ENCODE measurements at places on chromosomes 11 and 22.
A peak's percentile ranks its signal among the peaks of the same experiment; 100 is the strongest.

DNA sequence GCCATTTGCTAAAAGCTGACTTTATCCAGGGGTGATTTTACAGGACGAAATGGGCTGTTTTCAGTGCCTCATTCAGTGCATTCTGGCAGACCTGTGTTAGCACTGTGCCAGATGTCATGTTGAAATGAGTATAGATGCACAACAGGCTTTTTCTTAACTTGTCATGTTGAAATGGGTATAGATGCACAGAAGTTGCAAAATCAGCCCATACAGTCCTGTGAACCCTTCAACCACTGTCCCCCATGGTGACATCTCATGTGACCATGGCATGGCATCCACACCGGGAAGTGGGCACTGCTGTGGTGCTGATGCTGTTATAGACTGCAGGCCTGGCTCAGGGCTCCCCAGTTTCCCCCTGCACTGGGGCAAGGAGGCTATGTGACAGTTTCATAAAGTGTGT is 2.5 kb downstream of the TALDO1 start:
- ATAC-seq: no peak

GRCh38 chr11:109641549-109641948 is 219.6 kb downstream of the C11orf87 start:
- no peak for ATAC-seq

DNA sequence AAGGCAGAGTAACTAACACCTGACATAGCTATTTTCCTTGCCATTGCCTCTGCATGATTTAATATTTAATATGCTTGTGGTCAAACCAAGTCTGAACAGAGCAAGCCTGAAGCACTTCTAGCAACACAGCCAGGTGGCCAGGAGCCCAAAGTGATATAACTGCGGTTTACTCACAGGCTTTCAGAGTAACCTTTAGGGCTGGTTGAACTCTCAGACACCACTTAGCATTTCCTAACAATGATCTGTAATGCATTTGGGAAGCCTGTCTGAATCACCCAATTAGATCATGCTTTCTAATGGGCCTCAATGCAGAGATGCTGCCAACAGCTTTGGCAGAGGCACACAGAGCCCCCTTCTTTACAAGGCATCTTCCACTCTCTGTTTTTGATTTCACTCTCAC is 96.1 kb downstream of the FDX1 start:
- peak; percentile 97 for ATAC-seq

DNA sequence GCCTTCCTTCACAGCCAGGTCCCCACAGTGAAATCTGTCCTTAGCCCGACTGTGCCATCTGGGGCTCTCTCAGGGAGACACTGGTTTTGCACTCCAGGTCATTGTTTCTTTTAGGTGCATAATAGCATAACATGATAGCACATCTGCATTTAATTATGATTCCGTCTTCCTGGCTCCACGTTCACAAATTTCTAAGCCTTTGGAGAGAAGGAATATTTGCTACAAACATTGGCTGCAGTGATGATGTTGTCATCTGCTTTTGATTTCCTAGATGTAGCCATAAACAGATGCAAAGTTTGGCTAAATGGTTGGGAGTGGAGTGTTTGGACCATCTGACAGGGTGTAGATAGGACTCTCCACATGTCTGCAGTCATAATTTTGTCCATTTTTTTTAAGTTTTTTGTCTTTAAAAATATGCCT is 12.0 kb upstream of the CAT start:
- ATAC-seq: no peak

- ATAC-seq: peak; percentile 96
These were observed at the start of the genes NLRP14 and ZNF214 for GRCh38 chr11:7020183-7020917. Gene NLRP14 (plus strand): TSS chr11:7020479. CDS start chr11:7038587, 18,108 bp downstream. Gene ZNF214 (minus strand): TSS chr11:7020346. CDS start chr11:7002835, 17,511 bp downstream.

DNA sequence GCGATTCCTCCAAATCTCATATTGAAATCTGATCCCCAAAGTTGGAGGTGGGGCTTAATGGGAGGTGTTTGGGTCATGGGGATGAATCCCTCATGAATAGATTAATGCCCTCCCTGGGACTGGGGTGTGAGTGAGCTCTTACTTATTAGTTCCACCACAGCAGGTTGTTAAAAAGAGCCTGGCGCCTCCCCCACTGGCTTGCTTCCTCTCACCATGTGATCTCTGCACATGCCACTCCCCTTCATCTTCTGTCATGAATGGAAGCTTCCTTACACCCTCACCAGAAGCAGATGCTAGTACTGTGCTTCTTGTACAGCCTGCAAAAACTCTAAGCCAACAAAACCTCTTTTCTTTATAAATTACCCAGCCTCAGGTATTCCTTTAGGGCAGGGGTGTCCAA is 8.8 kb downstream of the RRAS2 start:
- ATAC-seq: no peak

GRCh38 chr11:98834776-98835175 is 186.0 kb upstream of the CNTN5 start:
- ATAC-seq: no peak

DNA sequence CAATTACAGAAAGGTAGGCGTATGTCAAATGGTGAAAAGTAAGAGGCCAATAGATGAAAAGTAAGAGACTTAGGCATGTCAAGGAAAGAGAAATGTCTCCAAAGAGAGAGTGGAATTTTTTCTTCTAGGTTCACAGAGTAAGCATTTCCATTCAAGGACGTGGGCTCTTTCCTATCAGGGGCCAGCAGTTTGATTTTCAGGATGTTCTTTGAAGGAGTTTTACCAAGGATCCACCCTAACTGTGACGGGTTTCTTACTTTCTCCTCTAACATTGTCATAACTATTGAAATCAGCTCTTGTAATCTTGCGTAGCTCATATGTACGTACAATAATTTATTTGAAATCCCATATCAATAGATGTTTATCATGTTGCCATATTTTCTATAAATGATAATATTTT is 2112.2 kb upstream of the RAG2 start:
- ATAC-seq: no peak

- ATAC-seq: no peak
These were observed 12.5 kb downstream of the MGAT3 start for GRCh38 chr22:39469326-39469680.

DNA sequence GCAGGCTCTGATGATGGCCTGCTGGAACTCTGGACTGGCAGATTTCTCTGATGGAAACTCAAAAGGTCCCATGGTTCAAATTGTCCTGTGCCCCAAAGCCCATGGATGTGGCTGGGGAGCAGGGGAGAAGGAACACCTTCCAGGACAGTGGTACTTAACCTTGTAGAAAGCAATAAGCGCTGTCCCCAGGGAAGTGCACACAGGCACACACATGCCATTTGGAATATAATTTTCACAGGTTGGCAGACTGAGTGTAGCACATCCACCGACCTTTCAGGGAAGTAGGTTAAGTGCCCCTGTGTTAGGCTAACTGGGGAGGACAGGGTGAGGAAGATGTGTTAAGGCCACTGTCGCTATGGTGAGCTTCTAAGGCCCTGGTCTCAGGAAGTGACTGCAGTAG is 17.8 kb downstream of the DDX25 start:
- ATAC-seq: no peak

DNA sequence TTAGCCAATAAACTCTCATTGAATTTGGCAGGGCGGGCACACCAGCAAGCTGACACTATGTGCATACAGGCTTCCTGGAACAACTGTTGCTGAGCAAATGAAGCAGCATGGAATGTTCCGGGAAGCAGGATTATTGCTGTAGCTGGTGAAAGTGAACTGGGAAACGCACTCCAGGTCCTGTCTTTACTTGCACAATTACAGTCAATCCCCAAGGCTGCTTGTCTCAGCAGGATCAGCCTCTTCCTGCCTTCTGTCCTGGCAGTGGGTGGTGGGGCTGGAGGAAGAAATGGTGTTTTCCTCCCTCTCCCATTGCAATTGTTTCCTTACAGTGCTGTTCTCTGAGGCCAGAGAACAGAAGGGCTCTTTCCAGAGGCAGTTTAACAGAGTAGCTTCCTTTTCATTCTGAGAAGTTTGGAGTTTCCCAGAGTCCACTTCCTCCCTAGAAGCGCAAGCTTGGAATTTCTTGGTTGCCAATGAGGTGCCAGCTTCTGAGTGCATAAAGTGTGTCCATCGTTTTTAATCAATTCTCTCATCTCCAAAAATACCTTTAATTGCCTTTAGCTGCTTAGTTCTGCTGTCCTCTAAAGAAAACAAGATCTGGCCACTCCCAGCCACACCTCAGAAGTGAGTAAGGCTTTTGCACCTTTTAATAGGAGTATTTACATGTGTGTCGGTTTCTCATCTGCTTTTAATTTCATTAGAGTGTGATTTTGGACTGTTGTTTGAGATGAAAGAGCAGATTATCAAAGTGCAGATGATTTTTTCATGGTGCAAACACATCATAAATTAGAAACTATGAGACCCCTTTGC is 19.9 kb downstream of the CD44 start:
- peak; percentile 71 for ATAC-seq

DNA sequence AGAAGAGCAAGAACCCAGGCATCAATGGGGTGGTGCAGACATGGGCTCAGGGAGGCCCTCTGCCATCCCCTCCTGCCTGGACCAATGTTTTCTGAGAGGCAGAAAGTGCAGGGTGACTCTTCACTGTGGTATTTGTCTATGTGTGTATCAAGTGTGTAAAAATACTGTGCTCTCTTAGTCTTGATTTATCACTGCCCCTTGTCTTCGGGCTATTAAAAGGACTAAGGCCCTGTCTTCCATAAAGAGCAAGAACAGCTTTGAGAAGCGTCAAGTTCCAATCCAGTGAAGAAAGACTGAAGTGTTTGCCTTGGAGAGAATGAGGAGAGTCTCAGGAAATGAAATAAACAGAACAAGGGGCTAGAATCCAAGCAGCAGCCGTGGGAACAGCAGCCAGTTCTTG is 14.4 kb downstream of the PRSS23 start:
- no peak for ATAC-seq

DNA sequence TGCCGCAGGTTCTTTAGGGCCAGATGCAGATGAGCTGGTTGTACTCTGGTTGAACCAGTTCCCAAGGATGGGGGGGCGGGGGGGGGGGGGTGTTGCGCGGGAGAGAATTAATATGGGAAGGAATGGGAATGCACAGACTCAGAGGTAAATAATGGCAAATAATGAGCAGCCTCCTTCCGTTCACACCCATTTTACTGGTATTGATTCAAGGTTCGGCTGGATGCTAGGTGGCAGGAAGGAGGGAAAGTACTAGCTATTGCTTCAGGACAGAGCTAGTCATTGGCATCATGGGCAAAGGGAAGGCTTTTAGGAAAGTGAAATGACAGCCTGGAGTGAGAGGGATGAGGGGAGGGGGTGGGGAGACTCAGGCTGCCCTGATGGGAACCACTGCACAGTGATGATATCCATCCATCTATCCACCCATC is at the start of gene VSTM5:
TSS of gene VSTM5 (minus strand) at position 25 of the 425 bp plus-strand sequence. CDS start 116 bp downstream, outside the sequence.
- ATAC-seq: peak; percentile 61

DNA sequence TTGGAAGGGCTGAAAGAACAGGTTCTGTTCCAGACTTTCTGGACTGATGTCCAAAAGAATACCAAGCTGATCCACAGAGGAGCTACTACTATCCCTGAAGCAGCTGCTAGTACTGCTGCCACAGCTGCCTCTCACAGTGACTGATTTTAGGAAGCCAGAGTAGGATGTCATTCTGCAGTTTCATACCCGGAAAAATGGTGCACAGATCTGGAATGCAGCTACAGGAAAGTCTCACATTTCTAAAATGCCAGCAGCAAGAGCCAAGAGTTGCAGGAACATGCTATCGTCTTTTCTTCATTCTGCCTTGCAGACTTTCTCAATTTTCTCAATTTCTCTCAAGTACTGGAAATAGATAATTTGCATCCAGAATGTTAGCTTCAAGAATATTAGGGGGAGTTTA is 19.4 kb upstream of the CCDC179 start:
- no peak for ATAC-seq

All from esophagus mucosa (tissue), 1 donor.